ENCODE measurements at places on chromosomes 12 and 14. TPM values are rescaled to one million over a fixed set of nuclear protein-coding genes. Genes with fewer than 3 reads are reported as not detected.

The SMCO2 gene
- total RNA-seq: 0.58 TPM

The CLEC1B gene
- not detected for total RNA-seq

The GDF11 gene
- 10.7 TPM for total RNA-seq

DNA sequence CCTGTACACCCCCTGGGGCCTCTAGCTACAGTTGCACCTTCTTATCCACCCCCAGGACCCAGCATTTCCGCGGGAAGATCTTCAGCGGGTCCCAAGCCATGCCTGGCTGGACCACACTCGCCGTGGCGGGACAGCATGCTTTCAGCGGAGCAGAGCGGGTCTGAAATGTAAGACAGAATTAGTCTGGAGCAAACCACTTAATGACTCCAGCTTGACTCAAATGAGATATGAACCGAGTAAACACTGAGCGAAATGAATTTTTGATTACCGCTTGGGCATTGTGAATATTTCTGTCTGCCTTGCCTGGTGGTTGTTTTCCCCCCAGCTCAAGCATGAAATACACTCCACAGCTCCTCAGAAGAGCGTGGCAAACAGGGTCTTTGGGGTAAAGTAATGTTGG lies 60.8 kb downstream of the SLC24A4 start:
- DNase-seq: no peak

GRCh38 chr12:14950421-14950820 lies 11.0 kb downstream of the ARHGDIB start:
- no peak for DNase-seq
